CD4-positive, alpha-beta T cell treated with Interleukin-15 for 4 hours (primary cell): ENCODE measurements at places on chromosomes 3 and 15.

DNA sequence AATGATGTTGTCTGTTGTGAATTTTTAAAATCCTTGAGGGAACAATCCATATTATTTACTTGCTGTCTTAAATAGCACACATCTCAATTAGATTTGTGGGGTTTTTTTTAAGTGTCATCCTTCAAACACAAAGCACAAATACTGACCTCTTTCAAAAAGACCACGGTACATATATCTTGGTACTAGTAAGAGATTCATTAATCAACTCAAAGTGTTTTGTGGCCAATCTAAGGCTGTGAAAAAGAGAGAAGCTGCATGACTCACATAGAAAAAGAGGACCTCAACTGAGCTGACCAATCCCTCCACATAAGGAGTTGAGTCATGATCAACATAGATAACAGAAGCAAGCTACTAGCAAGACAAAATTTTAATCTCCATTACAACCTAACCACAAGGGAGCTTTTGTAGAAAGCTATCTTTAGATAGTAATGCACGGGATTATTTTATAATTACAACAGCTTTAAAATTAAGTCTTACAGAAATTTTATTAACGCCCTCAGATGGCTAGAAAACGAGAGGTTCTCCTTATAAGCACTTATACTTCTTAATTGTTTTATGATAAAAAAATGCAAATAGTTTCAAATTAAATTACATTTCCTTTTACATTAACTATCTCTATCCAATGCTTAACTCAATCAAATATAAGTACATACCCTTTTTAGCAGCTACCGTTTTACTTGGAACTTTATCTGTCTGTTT, 60.5 kb downstream of the TOP2B start:
- DNase-seq, result no peak

- no peak for DNase-seq
These were observed 95.9 kb upstream of the ATP11B start for GRCh38 chr3:182697345-182697919.

- no peak for DNase-seq
These were observed 35.3 kb upstream of the THUMPD3 start for GRCh38 chr3:9327578-9327977.

- no peak for DNase-seq
These were observed 120.0 kb downstream of the SSR3 start for GRCh38 chr3:156434921-156435320.

DNA sequence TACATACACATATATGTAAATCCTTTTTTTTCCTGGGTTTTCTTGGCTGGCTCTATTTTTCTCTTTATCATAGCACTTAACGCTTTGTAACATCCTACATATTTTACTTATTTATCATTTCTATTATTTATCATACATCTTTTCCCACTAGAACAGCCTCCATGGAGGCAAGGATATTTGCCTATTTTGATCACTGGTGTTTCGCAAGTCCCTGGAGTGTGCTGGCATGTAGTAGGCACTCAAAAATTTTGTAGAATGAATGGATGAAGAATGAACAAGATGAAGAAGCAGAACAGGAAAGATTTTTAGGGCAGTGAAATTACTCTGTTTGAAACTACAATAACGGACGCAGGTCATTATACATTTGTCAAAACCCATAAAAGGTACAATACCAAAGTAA, 83.0 kb upstream of the PTX3 start:
- no peak for DNase-seq

DNA sequence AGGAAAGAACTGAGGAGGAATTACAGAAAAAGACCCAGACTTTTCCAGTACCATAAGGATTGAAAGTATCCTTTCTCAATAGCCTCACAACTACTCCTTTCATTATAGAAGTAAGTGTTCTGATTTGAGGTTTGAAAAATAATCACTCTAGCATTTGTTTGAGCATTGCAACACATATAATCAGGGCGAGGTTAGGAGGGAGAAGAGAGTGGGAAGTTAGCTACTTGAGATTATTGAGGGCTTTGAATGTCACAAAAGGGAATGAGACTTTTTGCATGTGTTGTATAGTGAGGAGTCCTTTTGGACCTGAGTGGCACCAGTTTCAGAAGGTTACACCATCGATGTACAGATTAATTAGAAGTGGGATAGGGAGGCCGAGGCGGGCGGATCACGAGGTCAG, 65.2 kb upstream of the TNIK start:
- DNase-seq, result no peak

- no peak for DNase-seq
These were observed 38.7 kb upstream of the MUC13 start for GRCh38 chr3:124973290-124973689.

DNA sequence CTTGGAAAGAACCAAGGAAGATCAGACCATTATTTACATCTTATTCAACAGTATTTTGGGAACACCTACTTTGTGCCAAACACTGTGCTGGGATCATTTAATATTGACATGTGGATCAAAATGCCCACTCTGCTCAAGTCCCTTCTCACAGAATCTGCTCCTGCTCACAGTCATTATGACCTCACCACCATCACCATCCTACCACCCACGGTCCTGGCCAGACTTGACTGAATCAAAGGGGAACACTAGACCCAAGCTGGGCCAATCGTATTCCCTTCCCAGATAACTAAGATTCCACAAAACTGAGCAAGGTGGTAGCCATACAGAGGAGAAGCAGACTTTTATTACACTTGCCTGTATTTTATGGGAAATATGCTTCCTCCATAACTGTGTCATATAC, 3.4 kb upstream of the CEP152 start:
- no peak for DNase-seq

- DNase-seq, result no peak
These were observed 28.5 kb upstream of the MUC20 start for GRCh38 chr3:195692354-195692685.

DNA sequence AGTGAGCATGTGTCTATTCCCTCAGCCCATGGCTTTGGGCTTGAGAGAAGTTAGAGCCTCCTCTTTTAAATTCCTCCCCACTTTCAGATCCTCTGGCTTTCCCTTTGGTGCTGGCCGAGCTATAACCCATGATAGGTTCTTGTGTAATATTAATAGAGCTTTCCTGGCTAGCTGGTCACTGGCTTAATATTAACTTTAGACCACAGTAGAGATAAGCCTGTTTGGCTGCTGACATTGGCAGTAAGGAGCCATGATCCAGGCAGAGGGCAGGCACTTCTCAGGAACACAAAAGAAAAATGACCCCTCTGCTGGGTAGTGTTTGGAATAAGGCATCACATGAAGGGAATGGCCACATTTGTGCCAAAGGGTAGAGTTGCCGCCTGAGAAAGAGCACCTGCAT, 65.4 kb upstream of the UMPS start:
- DNase-seq, result no peak

- DNase-seq, result no peak
These were observed 204.2 kb downstream of the WDR72 start for GRCh38 chr15:53555226-53555625.

DNA sequence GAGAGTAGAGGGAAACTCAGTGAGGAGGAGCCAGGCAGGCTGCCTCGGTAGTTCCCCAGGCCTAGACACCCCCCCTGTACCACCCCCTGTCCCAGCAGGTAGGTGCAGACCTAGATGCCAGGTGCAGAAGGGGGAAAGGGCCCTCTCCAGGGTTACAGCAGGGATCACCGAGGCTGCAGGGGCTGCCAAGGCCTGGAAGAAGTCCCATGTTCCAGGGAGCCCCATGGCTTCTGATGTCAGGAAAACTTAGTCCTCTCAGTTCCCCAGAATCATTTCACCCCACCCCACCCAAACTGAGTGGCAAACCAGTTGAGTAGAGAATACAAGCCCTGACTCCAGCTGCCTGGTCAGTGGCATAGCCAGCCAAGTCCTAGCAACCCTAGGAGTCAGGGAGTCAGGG, 7.4 kb upstream of the SEMA3B start:
- no peak for DNase-seq

DNA sequence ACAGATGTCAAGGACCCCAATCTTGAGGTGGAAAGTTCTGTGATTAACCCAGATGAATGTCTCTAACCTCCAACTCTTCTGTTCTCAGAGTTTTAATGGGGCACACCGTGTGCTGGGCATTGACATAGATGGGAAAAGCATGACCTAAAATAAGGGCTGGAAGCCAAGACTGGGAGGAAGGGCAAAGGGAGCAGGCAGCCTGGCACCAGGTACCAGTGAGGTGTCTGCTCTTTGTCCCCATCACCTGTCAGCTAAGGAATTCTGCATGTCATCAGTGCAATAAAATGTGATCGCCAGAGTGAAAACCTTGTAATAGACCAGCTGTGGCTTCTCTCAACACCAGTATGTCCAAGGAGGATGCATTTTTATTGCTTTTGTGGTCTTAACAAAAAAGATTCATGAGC, 143.5 kb upstream of the TPM1 start:
- DNase-seq, result no peak

- no peak for DNase-seq
These were observed 61.5 kb upstream of the TCF12 start for GRCh38 chr15:56856934-56857333.

GRCh38 chr15:41695750-41696436, 35.7 kb downstream of the MGA start:
- peak; percentile 65 for DNase-seq

DNA sequence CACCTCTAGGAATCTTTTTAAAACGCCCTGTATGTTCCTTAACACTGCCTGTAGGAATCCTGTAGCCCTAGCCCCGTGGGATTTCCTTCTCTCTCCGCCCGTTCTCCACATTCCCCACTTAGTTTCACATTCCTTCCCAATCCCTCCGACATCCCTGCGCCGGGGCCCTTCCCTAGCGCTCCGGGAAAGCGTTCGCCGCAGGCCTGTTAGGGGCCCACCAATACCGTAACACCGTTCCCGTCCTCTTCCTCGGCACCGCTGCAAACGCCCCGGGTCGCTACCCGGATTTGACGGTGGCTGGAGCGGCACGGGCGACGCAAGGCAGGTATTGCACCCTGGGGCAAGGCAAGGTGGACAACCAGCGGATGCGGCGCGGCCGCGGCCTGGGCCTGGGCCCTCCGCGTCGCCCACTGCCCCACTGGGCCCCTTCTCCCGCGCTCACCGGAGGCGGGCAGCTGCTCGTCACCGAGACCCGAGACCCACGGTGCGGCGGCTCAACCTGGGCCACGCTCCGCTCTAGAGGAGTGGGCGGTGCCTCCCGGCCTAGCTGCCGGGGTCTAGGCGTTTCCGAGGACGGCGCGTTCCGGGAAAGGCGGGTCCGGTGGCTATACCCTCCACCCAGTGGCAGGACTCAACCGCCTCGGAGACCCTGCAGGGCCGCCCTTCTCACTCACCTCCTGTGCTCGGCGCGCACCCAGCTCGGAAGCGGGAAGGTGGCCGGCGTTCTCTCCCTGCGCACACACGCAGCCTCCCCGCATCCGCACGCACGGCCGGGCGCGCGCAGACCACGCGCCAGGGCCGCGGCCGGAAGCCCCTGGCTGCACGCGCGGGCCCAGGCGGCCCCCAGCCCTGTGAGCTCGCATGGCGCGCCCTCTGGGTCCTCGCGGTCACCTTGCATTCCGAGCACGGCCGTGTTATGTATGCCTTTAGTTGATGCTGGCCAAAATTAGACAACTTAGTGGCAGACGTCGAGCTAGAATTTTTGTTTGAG, at the start of gene B3GALNT1:
Gene B3GALNT1, minus strand, starts transcription at position 789 of the 991 bp plus-strand sequence. CDS start 18,595 bp downstream, outside the sequence.
- peak; percentile 2 for DNase-seq

DNA sequence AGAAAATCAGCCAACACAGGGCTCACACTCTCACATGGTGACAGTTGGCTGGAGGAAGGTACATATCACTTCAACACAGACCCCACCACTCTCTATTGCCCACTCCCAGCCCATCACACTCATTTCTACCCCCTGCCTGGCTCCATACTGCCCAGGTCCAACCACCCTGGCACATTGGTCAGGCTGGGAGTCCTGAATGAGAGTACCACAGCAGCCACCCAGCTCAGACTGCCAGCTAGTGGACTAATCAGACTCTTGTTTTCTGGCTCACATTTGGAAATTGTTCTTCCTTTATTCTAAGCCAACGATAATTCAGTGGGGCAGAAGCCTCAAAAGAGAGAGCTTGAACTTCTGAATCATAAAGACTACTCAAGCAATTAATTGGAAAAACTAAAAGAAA, 20.0 kb downstream of the MRPL46 start:
- DNase-seq, result no peak

DNA sequence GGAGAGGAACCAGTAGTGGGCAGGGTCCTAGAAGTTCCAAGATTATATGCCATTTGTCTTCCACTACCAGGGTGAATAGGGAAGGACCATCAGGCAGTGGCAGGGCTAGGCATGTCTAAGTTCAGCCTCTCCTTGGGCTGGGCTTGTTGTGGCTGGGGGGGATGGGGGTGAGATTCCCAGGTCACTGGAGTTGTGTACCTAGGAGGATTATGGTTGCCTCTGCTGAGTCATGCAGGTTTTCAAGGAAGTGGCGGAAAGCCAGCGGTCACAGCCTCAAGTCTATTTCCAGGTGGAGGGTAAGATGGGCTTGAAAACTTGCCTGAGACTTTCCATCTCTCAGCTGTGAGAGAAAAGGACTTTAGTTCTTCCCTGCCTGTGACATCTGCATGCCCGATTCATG, 1407.1 kb downstream of the SI start:
- DNase-seq, result no peak

DNA sequence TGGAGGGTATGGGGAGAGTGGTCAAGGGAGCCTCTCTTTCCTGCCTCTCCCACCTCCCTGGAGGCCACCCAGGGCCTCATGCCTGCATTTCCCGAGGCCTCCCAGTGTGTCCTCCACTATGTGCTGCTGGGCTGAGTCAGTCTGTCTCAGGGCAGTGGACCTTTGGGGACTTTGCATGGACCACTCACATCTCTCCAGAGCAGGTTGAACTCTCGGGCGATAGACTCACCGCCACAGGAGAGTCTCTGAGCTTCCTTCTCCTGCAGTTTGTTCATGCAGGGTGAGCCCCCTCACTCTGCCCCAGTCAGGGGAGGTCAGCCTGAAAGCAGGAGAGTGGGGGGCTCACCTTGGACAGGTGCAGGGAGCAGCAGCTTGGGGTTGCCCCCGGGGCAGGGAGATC, 60.5 kb upstream of the SEC22A start:
- DNase-seq, result no peak

DNA sequence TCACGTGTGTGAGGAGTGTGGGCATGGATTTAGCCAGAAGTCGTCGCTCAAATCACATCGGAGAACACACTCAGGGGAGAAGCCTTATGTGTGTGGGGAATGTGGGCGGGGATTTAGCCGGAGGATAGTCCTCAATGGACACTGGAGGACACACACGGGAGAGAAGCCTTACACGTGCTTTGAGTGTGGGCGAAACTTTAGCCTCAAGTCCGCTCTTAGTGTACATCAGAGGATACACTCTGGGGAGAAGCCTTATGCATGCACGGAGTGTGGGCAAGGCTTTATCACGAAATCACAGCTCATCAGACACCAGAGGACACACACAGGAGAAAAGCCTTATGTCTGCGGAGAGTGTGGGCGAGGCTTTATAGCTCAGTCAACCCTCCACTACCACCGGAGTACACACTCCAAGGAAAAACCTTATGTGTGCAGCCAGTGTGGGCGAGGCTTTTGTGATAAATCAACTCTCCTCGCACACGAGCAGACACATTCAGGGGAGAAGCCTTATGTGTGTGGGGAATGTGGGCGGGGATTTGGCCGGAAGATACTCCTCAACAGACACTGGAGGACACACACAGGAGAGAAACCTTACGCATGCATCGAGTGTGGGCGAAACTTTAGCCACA, 28.1 kb downstream of the ZNF589 start:
- DNase-seq, result peak; percentile 25

DNA sequence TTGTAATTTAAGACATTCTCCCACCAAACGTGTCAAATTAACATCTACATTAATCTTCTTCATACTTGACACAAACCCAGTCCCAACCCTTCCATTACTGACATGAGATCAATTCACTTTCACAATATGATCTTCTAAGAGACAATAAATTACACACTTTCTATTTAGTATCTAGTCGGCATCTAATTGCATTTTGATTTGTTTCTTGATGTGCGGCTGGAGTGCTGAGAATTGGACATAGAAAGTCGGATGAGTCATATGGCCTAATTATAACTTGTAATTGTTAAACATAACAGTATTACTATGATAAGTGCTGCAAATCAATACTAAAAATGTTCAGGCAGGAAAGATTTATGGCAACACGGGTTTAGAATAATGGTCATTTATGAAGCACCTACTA, 78.4 kb upstream of the RORA start:
- DNase-seq, result no peak
